ENCODE measurements at places on chromosomes 1 and 21.

DNA sequence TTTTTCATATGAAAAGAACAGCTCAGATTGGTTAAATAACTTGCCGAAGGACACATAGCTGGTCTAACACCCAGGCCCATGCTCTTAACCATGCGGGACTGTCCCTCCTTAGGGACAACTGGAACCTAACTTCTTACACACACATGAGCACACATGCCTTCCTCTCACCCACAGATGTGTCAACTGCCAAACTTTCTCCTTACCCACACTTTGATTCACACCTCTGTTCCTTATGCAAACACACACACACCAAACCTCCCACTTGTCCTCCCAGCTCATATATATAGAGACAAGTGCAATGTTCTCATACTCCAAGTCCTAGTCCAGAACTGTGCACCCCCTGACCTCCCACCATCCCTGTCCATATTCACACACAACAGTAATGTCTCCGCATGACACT lies 4.3 kb downstream of the RAB25 start:
- no peak for DNase-seq

- DNase-seq = no peak
Observed at GRCh38 chr1:34684266-34684665, 70.6 kb upstream of the GJB5 start.

GRCh38 chr1:41053316-41053715 lies 31.8 kb upstream of the SLFNL1 start:
- DNase-seq = no peak

GRCh38 chr1:75964760-75965408 lies 32.7 kb upstream of the ASB17 start:
- DNase-seq = no peak

DNA sequence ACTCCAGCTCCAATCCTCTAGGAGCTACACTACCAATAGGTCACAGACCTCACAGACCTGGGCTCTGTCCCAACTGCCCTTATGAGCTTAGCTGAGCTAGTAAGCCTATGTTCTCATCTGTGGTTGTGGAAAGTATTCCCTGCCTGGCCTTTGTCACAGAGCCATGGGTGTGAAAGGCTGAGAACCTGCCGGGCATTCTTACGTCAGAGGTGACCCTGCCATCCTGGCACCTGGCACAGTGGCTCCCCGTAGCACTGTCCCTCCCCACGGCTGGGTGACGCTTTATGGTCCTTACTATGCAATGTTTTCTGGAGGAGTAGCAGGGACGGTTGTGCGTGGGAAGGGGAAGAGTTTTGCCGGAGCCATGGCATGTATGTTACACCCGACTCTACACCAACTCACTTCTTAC lies 3.5 kb downstream of the TNFRSF1B start:
- DNase-seq = no peak

DNA sequence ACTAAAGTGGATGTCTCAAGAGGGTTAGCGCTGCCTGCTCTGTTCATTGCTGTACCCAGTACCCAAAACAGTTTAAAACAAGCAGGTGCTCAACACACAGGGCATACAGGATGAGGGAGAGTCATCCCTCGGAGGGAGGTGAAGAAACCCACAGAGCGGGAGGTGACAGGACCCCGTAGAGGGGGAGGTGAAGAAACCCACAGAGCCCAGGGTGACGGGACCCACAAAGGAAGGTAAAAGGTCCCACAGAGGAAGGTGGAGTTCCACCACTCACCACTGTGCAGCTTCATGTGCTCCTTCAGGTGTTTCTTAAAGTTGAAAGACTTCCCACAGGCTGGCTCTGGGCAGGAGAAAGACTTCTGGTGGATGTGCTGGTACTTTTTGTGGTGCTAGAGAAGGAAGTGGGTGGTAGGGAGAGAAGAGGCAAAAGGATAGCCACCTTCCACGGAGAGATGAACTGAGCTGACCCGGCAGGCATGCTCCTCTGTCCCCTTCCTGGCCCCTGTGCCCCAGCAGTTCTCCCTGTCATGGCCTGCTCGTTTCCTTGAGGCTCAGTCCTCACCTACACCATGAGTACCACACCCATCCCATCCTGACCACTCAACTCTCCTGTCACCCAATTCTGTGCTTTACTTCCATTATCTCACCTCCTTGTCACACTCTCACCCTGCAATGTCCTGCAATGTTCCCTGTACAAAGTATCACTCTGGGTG lies 5.1 kb downstream of the ZNF692 start:
- DNase-seq = no peak

- DNase-seq = no peak
Observed at GRCh38 chr1:199422206-199422605, 605.3 kb upstream of the NR5A2 start.

DNA sequence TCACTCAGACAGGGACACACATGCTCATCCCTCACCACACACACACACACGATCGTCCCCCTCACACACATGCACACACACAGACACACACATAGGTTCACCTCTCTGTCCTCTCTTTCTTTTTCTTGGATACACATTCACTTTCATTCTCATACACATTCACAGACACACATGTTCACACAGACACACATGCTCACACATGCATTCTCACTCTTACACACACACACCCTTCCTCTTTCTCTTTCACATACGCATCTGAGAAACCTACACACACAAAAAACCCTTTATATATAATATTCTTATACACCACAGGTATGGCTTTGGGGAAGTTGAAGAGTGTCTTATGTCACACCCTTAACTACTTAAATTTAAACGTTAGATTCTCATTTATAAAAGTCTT lies 248.6 kb upstream of the RUNX1 start:
- no peak for DNase-seq

DNA sequence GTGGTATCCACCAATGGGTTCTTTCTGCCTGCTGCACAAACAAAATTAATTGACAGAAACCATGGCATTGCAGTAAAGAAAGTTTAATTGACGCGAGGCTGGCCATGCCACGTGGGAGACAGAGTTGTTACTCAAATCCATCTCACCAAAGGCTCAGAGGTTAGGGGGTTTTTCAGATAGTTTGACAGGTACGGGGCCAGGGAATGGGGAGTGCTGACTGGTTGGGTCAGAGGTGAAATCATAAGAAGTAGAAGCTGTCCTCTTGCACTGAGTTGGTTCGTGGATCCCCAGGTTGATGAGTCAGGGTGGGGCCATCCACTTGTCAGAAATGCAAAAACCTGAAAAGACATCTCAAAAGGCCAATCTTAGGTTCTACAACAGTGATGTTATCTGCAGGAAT lies 941 bp upstream of the TBCE start:
- no peak for DNase-seq

GRCh38 chr21:31530897-31531705 lies 128.4 kb upstream of the SOD1 start:
- DNase-seq = no peak

DNA sequence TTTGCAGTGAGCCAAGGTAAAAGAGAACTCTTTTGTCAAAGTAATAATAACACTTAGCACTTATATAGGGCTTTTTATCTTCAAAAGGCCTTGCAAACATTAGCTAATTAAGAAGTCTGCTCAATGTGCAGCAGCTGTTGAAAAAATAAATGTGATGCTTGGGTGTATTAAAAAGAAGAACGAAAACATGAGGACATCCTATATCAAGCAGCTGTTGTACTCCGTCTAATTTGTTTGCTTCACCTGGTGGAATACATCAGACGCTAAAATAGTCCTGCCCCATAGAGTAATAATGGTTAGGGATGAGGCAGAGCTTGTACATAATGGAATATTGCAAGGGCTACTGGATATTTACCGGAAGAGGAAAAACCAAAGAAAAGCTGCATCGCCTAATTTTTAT lies 299.5 kb downstream of the ST6GALNAC3 start:
- no peak for DNase-seq

GRCh38 chr1:36132029-36132428 lies 7.0 kb upstream of the COL8A2 start:
- no peak for DNase-seq

DNA sequence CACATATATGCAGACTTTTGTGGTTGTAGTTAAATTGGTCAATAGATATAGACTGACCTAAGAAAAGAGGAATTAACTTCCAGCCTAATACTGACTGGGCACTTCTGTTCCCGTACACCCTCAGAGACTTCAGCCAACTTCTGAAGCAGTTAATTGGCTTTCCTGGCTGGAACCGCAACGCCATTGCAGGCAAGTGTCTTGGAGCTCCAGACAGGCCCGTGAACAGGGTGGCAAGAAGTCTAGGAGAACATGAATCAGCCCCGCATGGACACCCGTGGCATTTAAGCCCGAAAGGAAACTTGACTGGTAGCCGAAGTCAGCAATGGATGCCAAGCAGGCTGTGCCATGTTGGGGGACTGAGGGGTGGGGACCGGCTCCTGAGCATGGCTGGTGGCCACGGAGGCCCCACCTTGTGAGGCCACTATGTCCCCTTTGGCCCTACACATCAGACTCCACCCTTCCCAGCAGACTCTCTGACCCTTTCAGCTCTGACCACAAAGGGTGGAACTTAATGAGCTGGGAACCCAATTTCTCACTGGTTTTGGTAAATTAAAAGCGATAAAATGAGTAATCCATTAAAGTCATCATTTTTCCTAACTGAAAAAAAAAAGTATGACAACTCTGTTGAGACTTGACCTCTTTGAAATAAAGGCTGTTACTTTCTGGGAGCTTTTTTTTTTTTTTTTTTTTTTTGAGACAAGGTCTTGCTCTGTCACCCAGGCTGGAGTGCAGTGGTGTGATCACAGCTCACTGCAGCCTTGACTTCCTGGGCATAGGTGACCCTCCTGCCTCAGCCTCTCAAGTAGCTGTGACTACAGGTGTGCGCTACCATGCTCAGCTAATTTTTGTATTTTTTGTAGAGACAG lies 54.1 kb downstream of the RUNX1 start:
- no peak for DNase-seq

GRCh38 chr1:220789532-220790147 lies 2.9 kb downstream of the MTARC1 start:
- no peak for DNase-seq

- DNase-seq = no peak
Observed at GRCh38 chr1:247013391-247013790, 5.5 kb upstream of the ZNF695 start.

- no peak for DNase-seq
Observed at GRCh38 chr1:9889411-9889810, 20.7 kb downstream of the CTNNBIP1 start.

GRCh38 chr1:198455966-198456365 lies 84.5 kb downstream of the ATP6V1G3 start:
- DNase-seq = no peak

DNA sequence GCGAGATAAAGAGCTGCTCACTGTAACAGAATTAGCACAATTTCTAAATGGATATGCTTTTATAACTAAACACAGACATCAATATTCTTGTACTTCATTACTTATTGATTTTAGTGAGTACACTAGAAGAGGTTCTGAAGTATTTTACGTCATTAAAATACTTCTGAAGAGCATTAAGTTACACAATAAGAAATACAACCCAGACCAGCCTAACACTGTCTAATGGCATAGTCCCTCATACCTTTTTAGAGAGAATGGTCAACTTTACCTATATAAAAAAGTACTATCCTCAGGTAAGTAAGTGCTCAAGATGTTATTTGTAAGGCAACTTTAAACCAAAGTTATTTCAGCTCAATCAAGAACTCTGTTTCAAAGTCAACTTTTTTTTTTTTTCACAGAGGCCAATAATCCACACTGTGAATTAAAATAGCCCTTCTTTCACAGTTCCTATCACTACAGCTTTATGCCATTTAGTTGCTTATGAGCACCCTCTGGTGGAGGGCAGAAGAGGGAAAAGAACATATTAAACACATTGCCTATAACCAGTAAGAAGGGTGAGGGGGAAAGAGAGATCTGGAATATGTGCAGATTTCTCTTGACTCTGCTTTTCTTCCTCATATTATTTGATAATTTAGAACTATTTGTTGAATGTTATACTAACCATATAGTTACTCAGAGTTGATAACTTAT lies 182.1 kb upstream of the DMRTA2 start:
- DNase-seq = peak; percentile 19

DNA sequence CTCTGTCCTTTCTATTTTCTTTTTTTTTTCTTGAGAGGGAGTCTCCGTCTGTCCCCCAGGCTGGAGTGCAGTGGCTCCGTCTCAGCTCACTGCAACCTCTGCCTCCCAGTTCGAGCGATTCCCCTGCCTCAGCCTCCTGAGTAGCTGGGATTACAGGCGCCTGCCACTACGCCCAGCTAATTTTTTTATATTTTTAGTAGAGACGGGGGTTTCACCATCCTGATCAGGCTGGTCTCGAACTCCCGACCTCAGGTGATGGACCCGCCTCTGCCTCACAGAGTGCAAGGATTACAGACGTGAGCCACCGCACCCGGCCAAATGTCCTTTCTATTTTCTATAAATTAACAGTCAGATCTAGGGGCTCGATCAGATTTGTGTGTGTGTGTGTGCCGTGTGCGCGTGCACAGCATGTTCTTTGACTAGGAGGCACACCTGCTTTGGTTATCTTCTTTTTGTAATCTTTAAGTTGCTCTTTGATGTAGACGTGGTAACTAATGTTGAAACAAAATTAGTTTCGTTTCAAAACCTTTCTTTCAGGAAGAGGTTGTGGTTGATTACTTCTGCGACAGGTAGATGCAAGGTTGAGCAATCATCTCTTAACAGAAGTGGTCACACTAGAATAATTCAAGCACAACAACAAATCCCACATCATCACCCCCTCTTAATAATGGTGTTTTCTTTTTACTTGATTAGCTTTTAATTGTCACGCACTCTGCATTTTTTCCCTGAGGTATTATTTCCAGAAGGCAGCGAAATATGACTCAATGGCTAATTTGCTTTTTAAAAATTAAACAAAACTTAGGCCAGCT lies 779 bp upstream of the DEGS1 start:
- no peak for DNase-seq

DNA sequence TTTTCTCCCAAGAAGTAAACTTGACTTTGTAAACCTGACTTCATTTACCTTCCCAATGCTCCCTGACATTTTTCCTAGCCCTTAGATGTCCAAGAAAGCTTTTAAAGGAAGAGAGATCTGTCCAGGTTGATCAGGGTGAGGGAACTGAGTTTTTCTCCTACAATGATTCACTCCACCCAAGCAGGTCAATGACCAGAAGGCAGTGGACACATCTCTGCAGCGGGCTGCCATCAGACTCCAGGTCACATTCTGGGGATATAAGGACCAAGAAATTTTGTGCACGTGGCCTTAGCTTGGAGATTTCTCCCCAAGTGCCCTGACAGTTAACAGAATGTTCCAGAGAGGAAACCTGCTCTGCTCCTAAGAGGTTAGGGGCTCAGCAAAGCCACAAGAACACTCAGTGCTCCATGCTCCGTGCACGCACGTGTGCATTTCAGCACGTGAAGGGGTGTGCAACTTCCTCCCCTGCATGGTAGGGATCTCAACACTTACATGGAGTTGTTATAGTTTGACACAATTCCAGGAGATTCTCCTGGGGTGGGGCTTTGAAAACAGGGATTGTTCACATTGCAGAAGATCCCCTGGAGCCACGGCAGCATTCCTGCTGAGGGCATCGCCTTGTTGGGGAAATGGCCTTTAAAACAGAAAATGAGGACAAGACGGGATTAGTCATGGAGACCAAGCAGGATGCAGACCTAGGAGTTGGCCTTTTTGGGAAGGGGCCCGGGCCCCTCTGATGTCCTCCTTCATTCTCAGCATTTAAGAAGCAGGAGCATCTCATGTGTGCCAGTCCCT lies 9.8 kb downstream of the ABCA4 start:
- DNase-seq = no peak

- no peak for DNase-seq
Observed at GRCh38 chr1:29785554-29785953, 549.2 kb downstream of the PTPRU start.

GRCh38 chr1:11875094-11875493 lies 16.3 kb upstream of the NPPB start:
- no peak for DNase-seq

GRCh38 chr21:29372063-29372802 lies 73.5 kb downstream of the BACH1 start:
- DNase-seq = peak; percentile 50
